ENCODE measurements at places on chromosomes 4 and X.

GRCh38 chrX:119942173-119942819 lies 1.3 kb downstream of the NKAP start:
- no peak for DNase-seq

DNA sequence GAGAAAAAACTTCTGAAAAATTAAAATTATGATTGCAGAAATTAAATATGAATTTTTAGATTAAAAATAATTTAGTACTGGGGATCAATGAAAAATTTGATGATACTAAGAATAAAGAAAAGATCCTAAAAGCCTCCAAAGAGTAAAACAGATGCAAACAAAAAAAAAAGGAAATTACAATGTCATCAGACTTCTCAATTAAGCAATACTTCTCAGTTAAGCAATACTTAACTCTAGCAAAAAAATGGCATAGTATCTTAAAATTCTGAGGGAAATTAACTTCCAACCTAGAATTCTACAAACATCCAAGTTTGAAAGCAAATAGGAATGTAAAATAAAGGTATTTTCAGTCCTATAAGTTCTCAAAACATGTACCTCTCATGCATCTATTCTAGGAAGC lies 141.2 kb upstream of the INTU start:
- DNase-seq: no peak

- DNase-seq: no peak
These were observed 11.3 kb downstream of the PPA2 start for GRCh38 chr4:105462576-105462975.

DNA sequence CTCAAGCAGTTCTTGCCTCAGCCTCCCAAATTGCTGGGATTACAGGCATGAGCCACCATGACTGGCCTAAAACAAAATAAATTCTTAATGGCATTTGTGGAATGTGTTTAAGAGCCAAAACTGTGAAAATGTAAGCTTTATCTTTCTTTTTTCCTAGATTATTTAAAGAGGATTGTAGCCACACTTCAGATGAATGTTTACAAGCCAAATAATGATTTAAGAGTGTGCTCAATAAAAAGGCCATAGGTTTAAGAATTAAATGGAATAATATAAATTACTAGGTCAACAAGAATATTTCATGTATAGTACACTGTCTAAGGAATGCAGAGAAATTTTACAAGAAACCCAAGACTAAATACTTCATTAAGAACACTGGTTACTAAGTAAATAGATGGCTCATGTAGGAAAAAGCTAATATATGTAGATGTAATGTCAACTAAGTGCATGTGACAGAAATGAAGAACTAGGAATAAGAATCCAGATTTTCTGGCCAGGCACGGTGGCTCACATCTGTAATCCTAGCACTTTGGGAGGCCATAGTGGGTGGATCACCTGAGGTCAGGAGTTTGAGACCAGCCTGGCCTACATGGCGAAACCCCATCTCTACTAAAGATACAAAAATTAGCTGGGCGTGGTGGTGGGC lies 21.3 kb upstream of the UGDH start:
- no peak for DNase-seq

DNA sequence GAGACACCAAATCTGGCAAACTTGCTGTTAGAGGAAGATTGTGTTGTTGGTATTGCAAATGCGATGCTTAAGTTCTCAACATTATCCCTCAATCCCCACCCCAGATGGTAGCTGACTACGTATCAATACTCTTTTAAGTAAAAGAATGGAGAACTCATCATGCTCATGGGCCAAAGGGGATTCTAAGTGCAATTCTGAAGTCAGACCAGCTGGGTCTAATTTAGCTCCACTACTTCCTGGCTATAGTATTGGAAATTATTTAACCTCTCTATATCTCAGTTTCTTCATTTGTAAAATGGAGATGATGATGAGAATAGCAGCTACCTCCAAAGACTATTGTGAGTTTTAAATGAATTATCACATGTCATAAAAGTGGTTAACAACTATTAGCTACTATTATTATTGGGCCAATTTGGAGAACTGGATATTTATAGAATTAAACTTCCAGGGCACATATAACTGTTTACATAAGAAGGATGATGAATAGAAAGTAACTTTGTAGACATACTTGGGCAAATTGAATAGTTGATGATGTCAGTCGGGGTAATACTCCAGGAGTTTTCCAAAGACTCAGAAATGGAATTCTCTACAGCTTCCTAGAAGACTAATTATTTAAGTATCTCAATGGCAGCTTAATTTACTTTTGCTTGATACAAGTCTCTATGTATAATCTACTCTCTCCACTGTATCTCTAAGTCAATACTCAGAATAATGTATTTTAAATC lies 5.0 kb upstream of the SLAIN2 start:
- no peak for DNase-seq

DNA sequence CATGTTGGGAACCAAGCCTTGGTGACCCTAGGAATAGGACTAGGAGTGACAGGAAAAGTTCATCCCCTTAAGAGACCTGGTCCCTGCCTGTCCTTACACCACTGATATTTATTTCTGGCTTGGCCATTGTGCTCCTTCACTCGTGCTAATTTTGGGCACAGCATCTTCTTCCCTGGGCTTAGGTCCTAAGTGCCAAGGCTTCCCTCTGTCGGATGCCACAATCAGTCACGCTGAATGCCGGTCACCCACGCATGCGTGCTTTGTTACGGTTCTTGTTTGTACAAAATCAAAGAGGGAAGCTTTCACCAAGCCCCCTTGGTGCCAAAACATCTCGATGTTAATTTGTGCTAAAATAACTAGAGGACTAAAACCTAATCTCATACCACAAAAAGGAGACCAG lies 17.4 kb upstream of the MAP3K15 start:
- DNase-seq: no peak

DNA sequence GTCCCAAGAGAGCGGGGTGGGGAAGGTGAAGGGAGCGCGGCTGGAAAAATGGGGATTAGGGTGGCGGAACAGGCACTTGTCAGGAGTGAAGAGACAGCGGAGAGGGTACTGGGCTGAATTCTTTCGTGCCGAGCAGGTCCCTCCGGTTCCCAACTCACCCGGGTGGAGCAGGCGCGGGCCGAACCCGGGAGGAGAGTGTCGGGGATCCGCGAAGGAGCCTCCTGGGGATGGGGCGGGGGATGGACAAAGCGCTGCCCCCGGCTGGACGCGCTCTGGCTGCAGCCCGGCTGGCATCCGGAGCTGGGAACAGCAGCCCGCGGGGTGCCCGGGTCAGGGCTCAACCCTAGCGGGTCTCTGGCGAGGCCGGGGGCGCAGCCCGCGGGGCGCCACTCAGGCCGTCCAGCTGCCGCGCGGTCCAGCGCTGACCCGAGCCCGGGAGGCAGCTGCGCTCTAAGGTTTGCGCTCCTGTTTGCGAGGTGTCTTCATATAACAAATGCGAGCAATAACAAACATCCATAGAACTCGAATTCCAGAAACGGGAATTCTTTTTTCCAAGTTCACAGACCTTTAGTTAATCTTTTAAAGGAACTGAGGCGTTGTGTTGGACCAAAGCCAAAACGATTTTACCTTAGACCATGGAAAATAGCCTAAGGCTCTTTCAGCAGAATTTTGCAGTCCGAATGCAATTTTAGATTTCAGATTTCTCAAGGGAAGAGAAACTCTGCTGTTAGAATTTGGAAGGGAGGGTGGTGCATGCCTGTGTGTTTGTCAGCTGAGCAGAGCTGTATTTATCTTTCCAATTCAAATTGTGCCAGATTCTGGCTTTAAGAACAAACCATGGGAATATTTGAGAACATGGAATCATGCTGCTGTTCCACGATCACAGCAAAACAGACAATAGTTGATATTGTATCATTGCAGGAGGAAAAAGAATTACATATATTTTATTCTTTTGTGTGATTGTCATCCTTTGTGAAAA lies 744 bp downstream of the NPY5R start:
- DNase-seq: no peak

- DNase-seq: no peak
These were observed 41.5 kb upstream of the CYP4V2 start for GRCh38 chr4:186149872-186150271.

GRCh38 chr4:26955241-26955640 lies 94.6 kb downstream of the STIM2 start:
- no peak for DNase-seq

GRCh38 chr4:174490451-174490961 lies 31.8 kb downstream of the HPGD start:
- no peak for DNase-seq

GRCh38 chr4:109207061-109207460 lies 95.4 kb downstream of the COL25A1 start:
- no peak for DNase-seq

GRCh38 chrX:21683941-21684340 lies 25.8 kb upstream of the KLHL34 start:
- no peak for DNase-seq

DNA sequence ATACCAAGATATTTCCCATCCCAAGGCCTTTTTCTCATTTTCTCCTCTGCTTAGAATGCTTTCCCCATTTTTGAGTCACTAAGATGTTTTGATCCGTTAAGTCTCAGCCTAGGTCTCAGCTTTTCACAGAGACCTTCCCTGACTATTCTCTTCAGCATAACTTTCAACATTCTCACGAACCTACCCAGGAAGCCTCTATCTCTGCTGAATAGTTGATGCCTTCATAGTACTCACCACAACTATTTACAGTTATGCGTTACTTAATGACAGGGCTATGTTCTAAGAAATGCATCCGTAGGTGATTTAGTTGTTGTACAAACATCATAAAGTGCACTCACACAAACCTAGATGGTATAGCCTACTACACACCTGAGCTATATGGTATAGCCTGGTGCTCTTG lies 64.5 kb downstream of the ARL9 start:
- DNase-seq: no peak

DNA sequence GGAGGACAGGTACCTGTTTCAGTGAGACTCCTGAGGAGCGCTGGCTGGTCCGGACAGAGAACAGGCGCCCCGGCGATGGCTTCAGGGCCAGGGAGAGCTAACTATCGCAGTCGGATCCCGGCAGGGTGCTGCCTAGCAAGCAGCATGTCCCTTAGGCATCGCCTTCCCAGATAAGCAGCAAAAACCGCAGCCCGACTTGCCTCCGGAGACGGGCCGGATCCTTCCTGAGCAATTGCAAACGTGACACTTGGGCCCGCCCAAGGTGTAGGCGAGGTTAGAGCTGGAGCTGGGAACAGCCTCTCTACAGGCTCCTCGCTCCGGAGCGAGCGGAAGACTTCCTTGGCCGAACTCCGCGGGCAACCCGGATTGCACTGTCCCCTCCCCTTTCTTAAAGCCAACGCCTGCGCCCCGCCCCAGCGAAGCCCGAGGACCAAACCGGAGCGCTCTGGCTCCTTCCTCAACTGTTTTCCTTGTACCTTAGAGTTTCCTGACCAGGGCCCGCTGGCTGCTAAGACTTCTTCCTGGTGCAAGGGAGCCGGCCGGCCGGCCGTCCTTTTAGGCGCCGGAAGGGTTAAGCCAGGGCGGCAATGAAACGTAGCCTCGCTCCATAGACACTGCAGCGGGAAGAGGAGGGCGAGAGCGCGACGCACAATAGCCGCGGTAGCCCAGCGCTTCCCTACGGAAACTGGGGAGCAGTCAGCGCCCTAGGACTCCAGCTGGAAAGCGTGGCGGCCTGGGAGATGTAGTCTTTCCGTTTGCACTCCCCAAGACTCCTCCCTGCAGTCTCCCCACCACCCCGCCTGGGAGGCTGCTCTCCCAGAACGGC lies at the start of gene OPHN1:
TSS of gene OPHN1 (minus strand) at position 341 of the 826 bp plus-strand sequence. CDS start 475 bp downstream, outside the sequence.
- DNase-seq: no peak

DNA sequence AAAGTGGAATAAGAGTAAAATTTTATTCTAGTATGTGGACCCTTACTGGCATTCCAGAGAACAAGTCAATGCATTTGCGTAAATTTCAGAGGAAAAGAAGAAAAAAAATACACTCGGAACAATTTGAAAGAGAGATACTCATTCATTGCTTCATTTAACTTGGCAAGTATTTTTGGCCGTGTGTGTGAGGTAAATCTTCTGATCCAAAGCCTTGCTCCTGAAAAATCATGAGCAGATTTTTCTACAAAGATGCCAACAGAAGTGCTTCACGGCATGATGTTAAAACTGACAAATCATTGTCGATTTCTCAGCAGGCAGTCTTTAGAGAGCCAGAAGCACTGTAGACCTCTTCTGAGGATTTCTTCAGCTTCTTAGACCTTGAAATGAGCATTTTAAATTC lies 194.0 kb downstream of the COX18 start:
- no peak for DNase-seq

DNA sequence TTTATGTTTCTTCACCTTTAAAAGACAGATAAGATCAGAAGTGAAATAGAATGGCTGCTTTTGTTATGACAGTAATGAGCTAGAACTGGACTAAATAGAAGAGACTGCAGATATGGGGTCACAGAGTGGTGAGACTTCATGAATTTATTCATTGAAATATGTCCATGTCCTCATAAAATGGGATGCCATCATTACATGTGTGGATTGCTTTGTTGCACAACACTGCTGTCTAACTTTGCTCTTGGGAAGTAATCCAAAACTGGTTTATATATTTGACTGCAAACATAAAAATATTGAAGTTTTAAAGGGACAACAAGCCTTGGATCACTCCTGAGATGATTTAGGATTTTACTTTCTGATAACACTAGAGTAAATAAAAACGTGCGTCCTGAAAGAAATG lies 209.2 kb upstream of the FAT4 start:
- no peak for DNase-seq

- DNase-seq: no peak
These were observed 12.7 kb downstream of the NUDT6 start for GRCh38 chr4:122909683-122910082.

DNA sequence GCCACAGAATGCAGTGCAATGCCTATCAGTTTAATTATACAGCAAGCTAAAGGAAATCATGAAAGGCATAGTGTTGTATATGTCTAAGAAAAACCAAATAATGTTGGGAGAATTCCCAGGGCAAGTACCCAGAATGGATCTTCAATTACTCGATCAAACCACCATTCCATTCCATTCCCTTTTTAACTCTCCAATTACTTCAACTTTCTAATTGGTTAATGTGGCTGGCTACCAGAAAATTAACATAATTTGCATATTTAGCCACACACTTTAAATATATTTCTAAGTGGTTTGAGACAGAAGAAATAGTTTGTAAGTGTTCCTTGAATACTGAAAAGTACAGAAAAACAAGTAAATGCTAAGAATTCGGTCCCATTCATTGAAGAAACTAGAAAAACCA lies 111.5 kb upstream of the NAP1L5 start:
- DNase-seq: no peak

DNA sequence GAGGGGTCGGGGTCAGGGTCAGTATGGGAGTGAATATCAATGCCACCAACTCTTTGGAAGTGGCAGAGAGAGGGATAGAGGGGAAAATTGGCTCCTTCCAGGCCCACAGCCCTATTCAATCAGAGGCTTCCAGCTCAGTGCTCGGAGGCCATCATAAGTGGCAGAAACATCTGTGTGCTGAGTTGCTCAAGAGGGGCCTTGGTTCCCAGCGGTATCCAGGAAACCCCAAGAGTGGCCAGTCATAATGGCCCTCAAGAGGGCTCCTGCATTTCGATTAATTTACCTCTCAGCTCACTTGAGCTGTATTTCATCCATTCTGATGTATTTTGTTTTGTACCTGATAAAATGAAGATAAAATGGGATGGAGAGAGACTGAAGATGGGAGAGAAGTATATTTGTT lies 154.3 kb upstream of the EOLA2 start:
- no peak for DNase-seq

DNA sequence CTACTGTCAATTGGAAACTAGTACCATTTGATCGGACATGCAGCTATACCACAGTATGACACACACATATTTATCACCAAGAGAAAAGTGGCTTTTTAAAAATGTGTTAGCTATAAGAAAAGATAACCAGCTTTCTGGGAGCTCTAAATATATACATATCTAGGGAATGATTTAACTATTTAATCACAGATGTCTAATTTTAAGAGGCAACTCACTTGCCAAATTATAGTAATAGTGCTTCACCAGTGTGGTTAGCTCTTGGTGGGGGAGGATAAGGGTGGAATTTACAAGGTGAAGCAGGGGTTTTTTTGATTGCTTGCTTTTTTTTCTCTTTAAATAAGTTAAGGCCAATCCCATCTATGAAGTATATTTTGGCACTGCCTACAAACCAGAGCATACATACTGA lies 547.7 kb upstream of the DIPK2B start:
- no peak for DNase-seq
